ENCODE measurements at places on chromosomes 4 and X.

GRCh38 chrX:121598356-121598755 is 550.9 kb downstream of the GLUD2 start:
- DNase-seq = no peak

- DNase-seq = no peak
Measured at GRCh38 chr4:151792995-151793394, 32.2 kb upstream of the GATB start.

DNA sequence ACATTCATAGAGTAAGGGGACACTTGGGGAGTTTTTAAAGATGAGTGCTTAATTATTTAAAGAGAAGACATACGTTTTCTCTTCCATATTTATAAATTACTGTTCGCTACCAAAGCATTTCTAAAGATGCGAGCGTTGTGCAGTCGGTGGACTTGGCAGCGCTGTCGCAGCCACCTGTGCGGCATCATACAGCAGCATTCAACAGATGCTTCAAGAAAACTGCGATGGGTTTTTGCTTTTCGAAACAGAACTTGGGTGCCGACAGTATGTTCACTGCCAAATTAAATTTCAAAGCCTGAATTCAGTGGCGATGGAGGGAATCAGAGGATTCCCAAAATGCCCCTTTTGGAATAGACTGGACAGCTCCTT is 1.6 kb upstream of the HTR2C start:
- DNase-seq = no peak

DNA sequence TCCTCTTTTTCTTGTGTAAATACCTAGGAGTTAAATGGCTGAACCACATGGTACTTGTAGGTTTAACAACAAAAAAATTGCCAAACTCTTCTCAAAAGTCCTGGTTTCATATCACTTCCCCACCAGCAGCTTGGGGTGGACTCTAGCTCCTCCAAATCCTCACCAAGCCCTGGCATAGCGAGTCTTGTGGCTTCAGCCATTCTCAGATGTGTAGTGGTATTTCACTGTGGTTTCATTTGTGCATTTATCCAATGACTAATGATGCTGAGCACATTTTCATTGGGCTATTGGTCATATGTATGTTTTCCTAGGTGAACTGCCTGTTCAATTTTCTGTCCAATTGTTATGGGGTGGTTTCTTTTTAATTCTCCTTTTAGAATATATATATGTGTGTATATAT is 249.3 kb downstream of the NLGN4X start:
- DNase-seq = no peak

DNA sequence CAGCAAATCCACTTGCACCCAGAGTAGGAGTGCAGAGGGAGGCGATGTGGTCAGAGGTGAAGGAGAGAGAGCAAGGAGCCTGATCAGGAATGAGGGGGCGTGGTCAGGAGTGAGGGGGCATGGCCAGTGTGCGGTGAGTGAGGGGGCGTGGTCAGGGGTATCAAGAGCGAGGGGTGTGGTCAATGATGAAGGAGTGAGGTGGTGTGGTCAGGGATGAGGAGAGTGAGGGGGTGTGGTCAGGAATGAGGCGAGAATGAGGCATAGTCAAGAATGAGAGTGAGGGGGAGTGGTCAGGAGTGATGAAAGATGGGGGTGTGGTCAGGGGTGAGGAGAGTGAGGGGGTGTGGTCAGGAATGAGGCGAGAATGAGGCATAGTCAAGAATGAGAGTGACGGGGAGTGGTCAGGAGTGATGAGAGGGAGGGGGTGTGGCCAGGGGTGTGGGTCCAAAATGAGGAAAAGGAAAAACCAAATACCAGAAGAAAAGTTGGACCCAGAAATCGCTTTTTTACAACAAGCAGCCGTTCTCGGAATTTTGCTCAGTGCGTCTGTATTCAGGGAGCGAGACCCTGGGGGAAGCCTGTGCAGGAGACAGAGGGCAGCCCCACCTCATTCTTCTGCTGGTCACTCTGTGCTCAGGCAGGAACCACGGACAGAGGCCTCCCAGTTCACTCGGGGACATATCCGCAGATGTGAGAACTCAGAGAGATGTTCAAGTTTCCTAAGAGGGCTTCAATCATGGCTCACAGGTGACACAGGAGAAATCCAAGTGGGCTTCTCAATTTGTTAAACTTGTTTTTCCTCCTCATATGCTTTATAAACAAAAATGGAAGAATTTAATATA is 47.5 kb downstream of the MAGEA1 start:
- no peak for DNase-seq

GRCh38 chr4:170804930-170805329 is 715.2 kb upstream of the AADAT start:
- DNase-seq = no peak
